Right renal cortex interstitium (tissue), 3 donors: ENCODE measurements at places on chromosomes 4 and X.

DNA sequence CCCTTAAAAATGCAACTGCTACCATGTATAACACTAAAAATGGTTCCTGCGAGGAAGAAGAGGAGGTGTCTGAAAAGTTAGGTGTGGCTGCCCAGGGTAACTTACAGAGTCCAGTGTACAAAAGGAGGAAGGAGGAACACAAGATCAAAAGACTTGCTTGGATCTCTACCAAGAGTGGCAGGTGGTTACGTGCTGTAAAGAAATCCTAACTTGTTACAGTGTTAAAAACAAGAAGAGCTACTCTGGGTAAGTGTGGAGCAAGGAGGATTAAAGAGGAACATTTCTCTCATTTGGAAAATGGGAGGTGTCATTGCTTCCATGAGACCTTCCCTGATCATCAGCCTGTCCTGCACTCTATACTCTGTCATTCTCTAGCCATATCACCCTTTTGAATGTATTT is 242.0 kb downstream of the PTTG2 start:
- no peak for DNase-seq

- no peak for DNase-seq
Measured at GRCh38 chr4:16194214-16194613, 32.1 kb downstream of the TAPT1 start.

- DNase-seq: no peak
Measured at GRCh38 chr4:110216129-110216528, 17.7 kb upstream of the ELOVL6 start.

DNA sequence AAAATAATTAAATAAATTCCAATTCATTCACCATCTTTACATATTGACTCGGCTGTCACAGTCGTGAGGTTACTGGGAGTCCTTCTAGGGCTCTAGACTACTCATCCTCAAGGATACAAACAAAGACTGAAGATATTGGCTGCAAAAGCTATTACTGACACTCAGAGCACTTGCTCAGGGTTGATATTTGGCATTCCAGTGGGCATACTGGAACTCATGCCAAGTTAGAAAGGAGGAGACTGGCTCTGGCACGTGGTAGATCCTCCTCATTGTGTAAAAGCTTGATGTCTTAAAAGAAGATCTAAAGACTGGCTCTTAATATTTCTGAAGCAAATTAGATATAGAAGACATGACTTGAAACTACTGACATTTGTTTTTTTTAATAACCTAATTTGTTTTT is 172.7 kb downstream of the GPM6A start:
- DNase-seq: no peak

DNA sequence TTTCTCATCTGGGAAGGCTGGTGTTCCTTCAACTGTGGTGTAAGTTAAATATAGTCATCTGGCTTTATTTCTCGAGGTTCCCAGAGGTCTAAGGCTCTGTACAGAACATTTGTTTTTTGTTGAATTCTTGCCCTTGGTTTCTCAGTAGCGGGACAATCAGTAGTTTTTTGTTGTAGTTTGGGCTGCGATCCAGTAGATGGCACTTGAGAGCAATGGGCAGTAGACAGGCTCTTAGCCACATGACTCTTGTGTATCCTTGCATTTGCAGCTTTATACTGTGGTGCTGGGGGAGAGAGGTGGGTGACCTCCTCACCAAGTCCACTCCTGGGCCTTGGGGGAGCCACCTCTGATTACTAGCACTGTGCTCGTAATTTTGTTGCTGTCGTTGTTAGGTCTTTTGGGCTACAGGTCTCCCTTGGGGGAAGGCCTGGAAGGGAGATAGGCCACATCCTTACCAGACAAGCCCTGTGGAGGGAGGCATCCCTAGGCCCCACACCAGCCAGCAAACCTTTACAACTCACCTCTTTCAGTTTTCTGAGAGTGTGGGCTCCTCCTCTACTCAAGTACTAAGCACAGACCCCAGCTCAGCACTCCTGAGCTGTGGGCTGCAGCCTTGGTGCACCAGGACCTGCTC is 8.1 kb downstream of the ETDB start:
- no peak for DNase-seq

- DNase-seq: no peak
Measured at GRCh38 chr4:20764366-20764992, 64.2 kb downstream of the PACRGL start.

GRCh38 chrX:131058136-131058868 is at the start of gene ARHGAP36:
Gene ARHGAP36 (plus strand): TSS chrX:131058346. CDS start chrX:131081666, 23,320 bp downstream.
- DNase-seq: no peak

GRCh38 chrX:111270339-111270738 is at the start of gene CAPN6:
Gene CAPN6 (minus strand): TSS chrX:111270483. CDS start chrX:111263936, 6,547 bp downstream.
- DNase-seq: peak; percentile 19

DNA sequence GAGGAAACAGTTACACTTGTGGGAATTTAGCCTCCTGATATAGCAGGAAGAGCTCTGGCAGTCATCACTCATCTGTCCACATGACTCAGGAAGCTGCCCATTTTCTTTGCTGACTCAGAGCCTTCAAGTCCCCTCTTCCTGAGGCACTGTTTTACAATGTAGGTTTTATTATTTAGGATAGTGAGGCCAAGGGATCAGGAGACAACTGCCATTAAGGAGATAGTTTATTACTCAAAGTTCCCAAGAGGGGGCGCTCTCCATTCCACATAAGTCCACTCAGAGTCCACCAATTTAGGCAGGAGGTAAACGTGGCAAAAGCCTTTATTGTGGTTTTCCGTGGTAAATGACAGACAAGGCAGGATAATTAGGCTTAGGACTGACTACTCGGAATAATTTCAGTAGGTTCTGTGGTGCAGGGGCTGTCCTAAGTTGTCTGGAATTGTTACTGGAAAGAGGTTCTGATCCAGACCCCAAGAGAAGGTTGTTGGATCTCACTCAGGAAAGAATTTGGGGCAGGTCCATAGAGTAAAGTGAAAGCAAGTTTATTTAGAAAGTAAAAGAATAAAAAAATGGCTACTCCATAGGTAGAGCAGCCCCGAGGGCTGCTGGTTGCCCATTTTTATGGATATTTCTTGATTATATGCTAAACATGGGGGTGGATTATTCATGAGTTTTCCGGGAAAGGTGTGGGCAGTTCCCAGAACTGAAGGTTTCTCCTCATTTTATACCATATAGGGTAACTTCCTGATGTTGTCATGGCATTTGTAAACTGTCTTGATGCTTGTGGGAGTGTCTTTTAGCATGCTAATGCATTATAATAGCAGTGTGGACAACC is 96.0 kb upstream of the RAB40AL start:
- no peak for DNase-seq

- DNase-seq: no peak
Measured at GRCh38 chr4:80610845-80611677, 275.5 kb downstream of the CFAP299 start.

GRCh38 chr4:60241866-60242265 is 958.3 kb upstream of the ADGRL3 start:
- DNase-seq: peak; percentile 16

- DNase-seq: no peak
Measured at GRCh38 chrX:31423609-31424189, 351.9 kb upstream of the FTHL17 start.

- no peak for DNase-seq
Measured at GRCh38 chr4:13470379-13470778, 13.8 kb downstream of the RAB28 start.

GRCh38 chrX:136268051-136269048 is 17.1 kb upstream of the MAP7D3 start:
- DNase-seq: peak; percentile 8

DNA sequence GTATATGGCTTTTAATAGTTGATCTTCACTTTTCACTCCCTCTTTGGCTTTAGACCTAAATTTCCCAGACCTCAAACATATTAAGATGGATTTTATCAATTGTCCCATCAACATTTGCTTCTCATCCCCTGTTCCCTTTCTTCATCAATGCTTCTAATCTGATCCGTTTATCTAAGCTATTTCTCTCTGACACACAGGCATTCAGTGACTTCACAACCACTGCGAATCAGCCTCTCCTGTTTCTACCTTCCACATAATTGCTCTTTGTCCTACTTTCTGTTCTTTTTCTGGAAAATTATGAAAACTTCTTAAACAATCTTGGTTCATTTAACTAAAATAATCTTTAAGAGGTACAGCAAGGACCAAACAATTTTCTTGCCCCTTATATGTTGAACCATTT is 115.2 kb downstream of the GLRA3 start:
- DNase-seq: no peak
